Hypothalamus (tissue), 51 donors: ENCODE measurements at places on chromosomes 3 and 15.

DNA sequence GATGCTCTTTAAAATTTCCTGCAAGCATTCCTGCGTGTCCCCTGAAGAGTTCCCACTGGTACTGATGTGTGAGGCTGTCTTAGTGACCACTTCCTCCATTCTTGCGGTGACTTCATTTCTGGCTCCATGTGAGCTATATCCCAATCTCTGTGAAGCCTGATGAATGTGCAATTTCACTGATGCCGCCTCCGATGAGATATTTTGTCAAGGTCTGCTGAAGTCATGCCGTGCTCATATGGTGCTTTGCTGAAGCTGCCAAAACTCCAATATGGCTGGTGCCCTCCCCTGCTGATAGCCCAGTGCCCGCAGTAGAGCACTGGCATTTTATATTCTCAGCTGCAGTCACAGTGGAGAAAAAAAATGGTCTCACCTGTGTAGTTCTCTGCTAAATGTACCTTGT, 271.5 kb downstream of the EFHB start:
- no peak for DNase-seq

GRCh38 chr15:77580996-77581682, 51.6 kb downstream of the LINGO1 start:
- no peak for DNase-seq

DNA sequence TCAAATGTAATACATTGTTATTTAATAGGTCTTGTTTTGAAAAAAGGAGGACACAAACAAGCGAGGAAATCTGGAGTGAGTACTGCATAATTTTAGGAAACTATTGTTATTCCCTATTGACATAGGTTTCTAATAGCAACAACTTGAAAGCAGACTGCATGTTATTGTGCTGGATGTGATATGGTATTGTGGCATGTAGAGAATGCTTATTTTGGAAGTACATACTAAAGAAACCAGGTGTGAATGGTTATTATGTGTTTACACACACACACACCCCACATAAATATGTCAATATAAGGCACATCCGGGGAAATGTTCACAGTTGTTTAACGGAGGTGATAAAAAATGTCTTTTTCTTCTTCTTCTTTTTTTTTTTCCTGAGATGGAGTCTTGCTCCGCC, 5.9 kb upstream of the MORF4L1 start:
- no peak for DNase-seq

DNA sequence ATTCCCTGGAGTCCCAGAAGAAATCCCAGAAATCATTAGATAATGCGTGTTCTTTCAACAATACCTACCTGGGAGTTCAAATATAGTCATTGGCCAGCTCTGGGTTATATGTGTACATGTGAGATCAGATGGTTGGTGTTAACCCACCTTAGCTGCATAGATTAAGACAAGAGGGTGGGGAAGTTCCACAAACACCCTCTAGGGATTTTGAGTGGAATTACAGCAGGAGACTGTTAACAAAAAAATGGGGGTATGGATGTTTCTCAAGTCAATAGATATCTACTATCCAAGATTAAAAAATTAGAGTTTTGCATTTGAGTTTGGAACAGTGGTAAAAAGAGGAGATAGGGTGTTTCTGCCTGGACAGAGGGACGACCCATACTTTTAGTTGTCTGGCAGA, 282.5 kb upstream of the CNTN3 start:
- no peak for DNase-seq

DNA sequence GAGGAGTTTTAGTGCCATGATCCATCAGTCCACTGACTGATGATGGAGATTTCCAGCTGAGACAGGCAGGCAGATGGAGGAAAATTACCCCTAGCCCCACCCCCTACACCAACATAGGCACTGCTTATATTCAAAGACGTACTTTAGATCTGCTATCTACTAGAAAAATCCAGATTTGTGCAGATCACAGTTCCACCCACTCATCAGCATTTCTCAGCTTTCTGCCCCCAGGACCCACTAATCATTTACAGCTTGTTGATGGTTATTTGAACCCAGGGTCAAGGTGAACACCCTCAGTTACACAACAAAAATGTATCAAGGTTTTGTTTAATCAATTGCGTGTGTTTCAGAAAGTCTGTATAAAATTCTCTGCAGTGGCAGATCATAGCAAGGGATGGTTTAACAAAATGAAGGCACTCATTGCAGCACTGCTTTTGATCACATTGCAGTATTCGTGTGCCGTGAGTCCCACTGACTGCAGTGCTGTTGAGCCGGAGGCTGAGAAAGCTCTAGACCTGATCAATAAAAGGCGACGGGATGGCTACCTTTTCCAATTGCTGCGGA, at the start of gene HRG:
Gene HRG (plus strand): TSS at position 390 of the 564 bp plus-strand sequence. CDS start 18 bp downstream, at position 408.
- no peak for DNase-seq

DNA sequence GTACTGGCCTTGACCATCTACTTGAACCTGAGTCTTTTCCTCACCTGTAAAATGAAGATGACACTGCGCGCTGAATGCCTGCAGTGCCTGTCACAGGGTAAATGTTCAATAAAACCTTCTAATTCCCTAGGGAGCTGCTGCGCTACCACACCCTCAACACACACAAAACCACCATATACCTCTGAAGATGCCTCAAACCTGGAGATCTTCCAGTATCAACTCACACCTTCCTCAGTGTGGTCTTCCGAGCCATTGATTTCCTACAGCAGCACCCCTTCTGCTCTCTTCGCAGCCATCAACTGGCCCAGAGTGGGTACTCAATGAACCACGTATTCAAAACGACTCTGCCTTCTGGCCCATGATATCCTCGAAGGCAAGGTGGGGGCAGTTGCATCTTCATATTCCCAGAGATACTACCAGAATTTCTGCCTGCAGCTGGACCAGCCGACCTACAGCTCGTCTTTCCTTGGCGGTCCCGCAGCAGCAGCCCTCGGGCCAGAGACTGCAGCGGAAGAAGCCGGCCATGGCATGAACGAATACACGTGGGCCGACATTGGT, 695 bp downstream of the RPL32 start:
- DNase-seq: no peak

DNA sequence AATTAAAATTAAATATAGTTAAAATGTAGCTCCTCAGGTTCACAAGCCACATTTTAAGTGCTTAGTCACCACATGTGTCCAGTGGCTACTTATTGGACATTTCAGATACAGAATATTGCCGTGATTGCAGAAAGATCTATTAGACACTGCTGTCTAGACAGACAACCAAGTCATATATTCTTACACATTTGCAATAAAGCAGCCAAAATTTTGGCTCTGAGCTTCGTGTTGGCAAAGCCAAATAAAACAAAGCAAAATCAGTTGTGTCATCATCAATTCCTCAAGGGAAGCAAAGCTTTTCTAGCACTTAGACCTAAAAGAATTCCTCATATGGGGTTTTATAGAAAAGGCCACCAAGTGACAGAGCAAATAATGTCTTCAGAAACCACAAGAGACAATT, 193.1 kb upstream of the LPP start:
- DNase-seq: no peak

- no peak for DNase-seq
Measured at GRCh38 chr3:171245796-171246765, 214.1 kb downstream of the TNIK start.

GRCh38 chr15:77720173-77720572, 87.5 kb upstream of the LINGO1 start:
- no peak for DNase-seq

DNA sequence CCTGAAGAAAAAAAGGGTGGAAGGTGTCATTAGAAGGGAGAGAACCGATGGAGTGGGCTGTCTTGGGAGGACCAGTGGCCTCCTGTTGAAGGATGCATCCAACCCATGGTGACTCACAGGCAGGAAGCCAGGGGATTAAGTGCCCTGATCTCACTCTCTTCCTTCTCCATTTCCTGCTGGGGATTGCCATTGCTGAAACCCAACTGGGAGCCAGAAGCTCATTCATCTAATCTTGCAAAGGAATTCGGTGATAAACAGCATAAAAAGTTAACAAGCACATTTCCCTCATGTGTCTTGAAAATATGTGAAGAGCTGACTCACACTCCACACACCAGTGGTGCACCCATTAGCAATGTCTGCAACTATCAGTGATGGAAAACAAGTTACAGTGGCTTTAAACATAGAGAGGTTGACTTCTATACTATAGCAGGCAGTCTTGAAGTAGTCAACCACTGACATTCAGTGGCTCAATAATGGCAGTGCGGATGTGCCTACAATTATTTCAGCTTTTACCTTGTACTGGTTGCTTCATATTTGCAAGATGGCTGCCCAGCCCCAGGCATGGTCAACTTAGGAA, 12.8 kb upstream of the CSRNP1 start:
- no peak for DNase-seq

- DNase-seq: peak; percentile 13
Measured at GRCh38 chr3:42991341-42992315, 12.5 kb downstream of the GASK1A start.

GRCh38 chr3:106729481-106729880, 647.8 kb upstream of the CCDC54 start:
- no peak for DNase-seq

DNA sequence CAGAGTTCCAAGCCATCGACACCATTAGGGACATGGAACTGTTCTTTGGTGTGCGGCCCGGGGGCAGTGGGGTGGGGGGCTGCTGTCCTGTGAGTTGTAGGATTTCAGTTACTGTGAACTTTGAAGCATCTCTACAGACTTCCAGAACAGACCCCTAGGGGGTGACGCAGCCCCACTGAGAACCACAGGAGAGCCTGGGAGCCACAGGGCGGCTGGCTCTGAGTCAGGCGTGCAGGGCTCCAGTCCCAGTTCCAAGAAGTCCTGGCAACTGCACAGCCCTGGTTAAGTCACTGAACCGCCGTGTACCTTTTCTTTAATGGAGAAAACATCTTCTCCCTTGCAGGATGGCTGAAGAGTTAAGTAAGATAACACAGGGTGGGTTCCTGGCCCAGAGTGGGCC, 23.5 kb upstream of the LRTM1 start:
- peak; percentile 73 for DNase-seq

GRCh38 chr15:40054855-40055575, 16.0 kb upstream of the SRP14 start:
- no peak for DNase-seq

- no peak for DNase-seq
Measured at GRCh38 chr3:119184796-119185570, 11.6 kb downstream of the UPK1B start.

- no peak for DNase-seq
Measured at GRCh38 chr3:96986241-96986640, 171.8 kb downstream of the EPHA6 start.

DNA sequence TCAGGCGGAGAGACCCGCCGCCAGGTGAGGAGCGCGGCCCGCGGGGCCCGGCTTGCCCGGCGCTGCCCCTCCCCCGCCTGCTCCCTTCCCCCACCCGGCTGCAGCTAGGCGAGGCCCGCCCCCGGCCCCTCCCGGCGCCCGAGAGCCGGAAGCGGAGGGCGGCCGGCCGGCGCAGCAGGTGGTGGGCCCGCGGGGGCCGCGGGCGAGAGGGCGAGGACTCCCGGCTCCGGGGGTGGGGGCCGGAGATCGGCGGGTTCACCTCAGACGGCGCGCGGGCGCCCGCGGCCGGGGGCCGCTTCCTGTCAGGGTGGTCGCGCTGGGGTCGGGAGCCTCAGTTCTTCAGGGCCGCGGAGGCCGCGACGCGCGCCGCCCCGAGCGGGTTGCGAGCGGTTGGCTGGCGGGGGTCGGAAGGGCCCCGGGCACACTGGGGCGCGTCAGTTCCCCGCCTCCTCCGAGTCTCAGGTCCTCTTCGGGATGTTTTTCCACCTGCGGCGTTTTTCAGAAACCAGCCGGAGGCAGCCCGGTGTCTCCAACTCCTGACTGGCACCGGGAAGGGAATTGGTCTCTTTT, 395 bp downstream of the ZFAND6 start:
- DNase-seq: no peak

- DNase-seq: no peak
Measured at GRCh38 chr3:144272680-144273079, 301.1 kb downstream of the DIPK2A start.
